Epithelial cell of esophagus (primary cell): ENCODE measurements at places on chromosomes 12 and 14.

- DNase-seq = no peak
These were observed 36.1 kb downstream of the EID3 start for GRCh38 chr12:104339663-104340062.

- peak; percentile 15 for DNase-seq
These were observed 1.0 kb downstream of the PRPF39 start for GRCh38 chr14:45084946-45085346.

DNA sequence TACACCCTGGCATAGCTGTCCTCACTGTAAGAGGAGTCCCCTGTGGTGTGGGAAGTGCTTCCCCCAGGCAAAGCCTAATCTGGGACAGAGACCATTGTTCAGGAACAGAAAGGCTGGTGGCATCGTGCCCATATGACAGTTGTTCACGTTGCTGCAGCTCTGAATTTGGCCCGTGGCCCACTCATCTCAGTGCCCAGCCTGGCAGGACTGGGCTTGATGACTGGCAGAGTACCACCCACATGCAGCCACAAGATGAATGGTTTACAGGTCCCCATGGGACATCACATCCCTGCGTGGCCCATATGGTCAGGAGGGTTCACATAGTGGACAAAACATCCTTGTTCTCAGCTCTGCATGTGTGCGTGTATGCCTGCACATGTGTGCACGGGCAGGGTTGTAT is 17.5 kb downstream of the IQSEC3 start:
- DNase-seq = no peak

DNA sequence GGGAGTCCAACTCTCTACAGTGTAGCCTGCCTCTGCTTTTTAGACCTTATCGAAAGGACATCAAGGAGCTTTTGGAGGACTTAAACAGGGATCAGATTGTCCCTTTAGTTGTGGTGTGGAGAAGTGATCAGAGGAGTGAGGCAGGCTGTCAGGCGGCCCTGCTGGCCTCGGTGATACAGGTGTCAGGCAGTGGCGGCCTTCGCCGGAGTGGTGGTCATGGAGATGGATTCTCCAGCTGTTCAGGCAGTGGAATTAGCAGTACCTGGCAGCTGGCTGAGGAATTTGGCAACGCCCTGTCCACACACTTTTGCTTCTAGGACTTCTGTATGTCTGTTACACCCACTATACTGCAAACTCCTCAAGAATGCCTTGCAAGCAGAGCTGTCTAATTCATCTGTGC is 4.2 kb upstream of the CLMN start:
- peak; percentile 32 for DNase-seq

GRCh38 chr12:47156167-47156736 is 76.5 kb upstream of the AMIGO2 start:
- peak; percentile 7 for DNase-seq

DNA sequence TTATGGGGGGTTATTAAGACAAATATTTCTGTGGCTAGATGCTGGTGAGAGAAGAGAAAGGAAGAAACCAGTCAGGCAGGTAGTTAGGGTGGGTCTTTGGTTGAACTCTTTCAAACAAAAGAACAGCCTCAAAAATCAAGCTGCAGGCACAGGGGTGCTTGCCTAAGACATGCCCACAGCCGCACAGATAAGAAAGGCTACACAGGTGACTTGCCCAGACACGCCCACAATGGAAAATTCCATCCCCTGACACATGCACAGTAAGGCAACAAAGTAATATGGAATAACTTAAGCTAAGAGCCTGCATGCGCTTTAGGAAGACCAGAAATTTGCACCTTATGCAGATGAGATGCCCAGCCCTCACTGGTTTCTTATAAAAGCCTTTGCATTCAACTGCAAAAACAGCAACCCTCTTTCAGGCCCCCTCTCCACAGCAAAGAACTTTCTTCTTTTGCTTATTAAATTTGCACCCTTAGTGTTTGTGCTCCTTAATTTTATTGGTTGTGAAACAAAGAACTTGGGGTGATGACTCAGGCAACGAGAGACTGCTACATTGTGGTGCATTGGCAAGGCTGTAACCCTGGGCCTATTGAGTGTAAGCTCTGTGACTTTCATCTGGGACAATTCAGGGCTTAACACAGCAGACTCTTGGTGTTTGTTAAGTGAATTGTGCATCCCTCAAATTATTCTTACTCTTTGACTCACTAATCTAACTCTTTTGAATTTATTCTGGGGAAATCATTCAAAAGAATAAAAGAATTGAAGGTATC is 149.4 kb downstream of the RPAP3 start:
- DNase-seq = peak; percentile 92

- peak; percentile 96 for DNase-seq
These were observed 92.7 kb downstream of the LRRC74A start for GRCh38 chr14:76918782-76919394.

DNA sequence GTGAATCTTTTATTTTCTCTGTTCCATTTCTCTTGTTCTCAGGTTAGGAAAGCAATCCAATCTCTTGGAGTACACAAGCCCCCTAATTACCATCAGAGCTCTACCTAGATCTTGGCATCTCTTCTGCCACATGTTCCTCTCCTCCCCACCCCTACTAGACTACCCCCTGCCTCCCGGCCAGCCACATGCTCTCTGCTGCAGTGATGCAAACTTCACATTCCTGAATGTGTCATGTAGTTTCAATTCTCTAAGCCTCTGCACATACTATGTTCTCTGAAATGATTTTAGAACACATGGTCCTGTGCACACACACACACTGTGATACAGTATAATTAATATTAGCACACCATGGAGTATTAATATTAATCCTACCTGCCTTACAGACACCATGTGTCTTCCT is 104.6 kb downstream of the EFCAB11 start:
- peak; percentile 34 for DNase-seq

DNA sequence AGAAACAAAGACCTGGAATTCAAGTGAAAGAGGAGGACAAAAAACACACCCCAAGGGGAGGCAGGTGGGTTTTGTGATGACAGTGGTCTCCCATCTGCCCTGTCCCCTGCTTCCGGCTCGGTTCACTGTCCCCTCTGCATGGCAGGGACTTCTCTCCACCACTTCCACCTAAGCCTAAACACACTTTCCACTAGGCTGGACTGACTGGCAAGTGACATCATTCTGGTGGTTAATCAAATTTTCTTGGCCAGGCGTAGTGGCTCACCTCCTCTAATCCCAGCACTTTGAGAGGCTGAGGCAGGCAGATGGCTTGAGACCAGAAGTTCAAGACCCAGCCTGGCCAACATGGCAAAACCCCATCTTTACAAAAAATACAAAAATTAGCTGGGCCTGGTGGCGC is 11.9 kb downstream of the PLEKHG6 start:
- DNase-seq = no peak

- no peak for DNase-seq
These were observed 6.7 kb upstream of the DNAAF2 start for GRCh38 chr14:49641697-49642129.

- DNase-seq = no peak
These were observed 6.7 kb downstream of the TESPA1 start for GRCh38 chr12:54977857-54978256.

DNA sequence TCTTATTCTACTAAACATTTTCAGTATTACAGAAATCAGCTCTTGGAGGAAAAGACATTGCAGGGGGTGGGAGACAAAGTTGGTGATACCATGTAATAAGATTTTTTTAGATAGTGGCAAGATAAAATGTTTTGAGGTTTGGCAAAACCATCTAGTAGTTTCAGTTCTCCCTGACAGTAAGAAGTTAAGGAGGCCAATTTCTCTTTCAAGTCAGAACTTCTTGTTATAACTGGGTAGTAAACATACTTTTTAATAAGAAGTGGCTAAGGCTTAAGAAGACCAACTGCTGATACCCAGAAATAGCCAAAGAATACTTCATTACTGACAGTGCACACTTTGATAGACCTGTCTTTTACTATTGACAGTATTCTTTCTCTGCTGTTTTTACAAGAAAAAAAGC is 452.3 kb downstream of the DIO2 start:
- no peak for DNase-seq
